ENCODE measurements at places on chromosomes 1 and 21.

- DNase-seq: no peak
Measured at GRCh38 chr1:225766967-225767633, 10.5 kb upstream of the SRP9 start.

DNA sequence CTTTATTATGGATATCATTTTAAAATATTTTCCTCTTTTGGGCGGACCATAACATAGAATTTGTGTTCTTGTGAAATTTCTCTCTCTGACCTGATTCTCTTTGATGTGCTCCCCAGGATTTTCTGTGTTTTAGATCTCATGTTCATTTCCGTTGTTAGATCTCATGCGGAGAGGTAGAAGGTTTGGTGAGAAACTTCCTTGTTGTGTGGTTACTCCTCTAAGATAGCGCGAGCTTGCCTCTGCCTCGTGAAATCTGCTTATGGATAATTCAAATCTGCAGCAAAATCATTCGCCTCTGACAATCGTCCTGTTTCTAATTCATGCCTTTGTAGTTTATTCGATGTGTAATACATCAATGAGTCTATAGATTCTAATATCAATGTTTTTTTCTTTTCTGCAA is 580.4 kb downstream of the USP25 start:
- DNase-seq: no peak

GRCh38 chr1:209651138-209651587 is 1.1 kb downstream of the LAMB3 start:
- no peak for DNase-seq

DNA sequence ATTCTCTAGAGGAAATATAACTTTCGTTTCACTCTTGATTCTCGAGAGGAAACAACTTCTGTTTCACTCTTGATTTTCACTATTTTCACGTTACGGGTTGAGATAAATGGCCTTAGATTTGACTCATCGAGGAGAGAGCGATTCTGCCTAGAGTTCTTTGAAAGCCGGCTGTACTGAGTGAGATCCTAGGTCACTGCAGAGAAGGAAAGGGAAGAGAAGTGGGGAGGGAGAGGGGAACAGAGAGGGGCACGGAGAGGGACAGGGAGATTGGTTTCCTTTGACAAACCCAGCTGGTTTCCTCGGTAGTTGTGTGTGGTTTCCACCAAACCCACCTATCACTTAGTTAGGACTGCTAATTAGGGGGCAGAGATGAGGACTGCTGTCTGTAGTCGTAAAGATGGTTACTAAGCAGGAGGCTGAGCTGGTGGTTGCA is 21.6 kb upstream of the GPR137B start:
- DNase-seq: no peak

- DNase-seq: no peak
Measured at GRCh38 chr1:156889802-156890580, 3.5 kb upstream of the PEAR1 start.

DNA sequence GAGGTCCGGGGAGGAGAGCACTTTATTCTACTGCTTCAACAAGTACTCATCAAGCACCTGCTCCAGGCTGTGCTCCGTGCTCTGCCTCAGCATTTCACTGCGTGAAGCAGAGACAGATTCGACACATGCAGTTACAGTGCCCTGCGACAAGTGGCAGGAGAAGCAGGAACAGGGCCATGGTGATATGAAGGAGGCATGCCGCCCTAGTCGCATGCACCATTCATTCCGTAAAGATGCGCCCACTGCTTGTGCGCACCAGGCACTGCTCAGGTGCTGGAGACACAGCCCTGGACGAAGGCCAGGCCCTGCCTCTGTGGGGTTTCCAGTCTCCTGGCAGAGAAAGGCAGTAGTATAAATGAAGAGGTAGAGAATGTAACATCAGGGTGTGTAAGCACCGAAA is 206.6 kb downstream of the HIVEP3 start:
- DNase-seq: no peak

DNA sequence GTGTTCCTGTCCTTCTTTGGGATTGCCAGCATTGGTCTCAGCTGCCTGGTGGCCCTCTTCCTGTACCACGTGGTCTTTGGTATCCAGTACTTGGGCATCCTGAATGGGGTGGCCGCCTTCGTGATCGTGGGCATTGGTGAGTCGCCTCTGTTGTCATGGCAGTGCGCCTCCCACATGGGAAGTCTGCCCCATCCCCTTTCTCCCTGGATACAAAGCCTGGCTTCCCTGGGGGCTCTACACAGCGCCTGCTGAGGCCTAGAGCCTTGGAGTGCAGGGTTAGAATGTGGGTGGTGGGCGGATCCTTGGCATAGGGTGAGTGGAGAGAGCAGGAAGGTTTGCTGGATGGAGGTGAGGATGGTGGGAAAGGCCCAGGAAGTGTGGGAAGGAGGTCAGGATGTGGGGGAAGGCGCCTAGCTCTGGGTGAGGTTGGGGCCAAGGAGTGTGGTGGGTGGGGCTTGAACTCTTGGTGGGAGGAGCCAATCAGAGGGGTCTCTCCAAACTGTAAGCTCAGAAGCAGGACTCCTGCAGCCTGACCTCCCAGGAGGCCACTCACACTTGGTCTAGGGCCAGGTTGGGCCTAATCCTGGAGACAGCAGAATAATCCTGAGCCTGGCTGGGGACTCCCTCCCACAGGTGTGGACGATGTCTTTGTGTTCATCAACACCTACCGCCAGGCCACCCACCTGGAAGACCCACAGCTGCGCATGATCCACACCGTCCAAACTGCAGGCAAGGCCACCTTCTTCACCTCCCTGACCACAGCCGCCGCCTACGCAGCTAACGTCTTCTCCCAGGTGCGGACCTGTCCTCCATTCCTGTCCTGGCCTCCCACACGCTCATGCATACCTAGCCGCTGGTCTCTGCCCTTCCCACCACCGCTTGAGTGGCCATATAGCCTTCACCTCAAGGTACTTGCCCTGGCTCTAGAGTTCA is 36.7 kb downstream of the DISP3 start:
- DNase-seq: no peak

GRCh38 chr1:181504399-181504842 is 21.1 kb downstream of the CACNA1E start:
- DNase-seq: no peak

GRCh38 chr1:59220356-59220755 is 76.5 kb upstream of the FGGY start:
- DNase-seq: no peak

- DNase-seq: no peak
Measured at GRCh38 chr1:201245082-201245481, 38.2 kb upstream of the PKP1 start.
